ENCODE measurements at places on chromosomes 3 and 15. TPM values are rescaled to one million over a fixed set of nuclear protein-coding genes. Genes with fewer than 3 reads are reported as not detected.

DNA sequence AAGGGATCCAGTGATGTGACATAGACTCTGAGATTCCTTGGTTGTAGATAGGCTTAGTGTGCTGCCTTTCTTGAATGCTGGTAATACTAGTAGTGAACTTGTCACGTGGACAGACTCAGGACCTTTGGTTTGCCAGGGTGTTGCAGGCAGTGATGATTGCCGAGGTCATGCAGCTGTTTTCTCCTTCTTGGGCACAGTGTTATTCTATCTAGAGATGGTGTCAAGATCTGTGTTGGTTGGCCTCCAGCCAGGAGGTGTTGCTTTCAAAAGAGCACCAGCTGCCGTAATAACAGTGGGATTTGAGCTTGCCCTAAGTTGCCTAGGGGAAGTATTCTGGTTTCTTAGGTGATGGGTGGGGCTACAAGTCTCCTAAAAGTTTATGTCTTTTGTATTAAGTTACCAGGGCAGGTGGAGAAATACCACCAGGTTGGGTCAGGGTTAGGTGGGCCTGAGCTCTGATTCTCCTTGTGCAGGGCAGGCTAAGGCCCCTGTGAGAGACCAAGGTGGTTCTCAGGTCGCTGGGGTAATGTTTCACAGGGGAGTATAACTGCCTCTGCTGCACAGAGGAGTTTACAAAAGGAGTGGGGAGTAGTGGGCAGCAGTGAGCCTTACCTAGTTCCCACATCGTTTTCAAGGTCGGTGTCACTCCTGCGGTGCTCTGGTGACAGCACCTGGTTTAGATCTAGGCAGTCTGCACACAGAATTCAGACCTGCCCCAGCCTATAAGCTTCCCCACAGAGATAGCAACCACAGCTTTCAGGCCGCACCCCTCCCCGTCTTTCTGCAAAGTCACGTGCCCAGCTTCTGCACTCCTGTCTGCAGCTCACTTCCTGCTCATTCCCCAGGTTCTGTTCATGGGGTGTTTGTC, 350.3 kb downstream of the DOCK3 start:
- DNase-seq, result no peak

DNA sequence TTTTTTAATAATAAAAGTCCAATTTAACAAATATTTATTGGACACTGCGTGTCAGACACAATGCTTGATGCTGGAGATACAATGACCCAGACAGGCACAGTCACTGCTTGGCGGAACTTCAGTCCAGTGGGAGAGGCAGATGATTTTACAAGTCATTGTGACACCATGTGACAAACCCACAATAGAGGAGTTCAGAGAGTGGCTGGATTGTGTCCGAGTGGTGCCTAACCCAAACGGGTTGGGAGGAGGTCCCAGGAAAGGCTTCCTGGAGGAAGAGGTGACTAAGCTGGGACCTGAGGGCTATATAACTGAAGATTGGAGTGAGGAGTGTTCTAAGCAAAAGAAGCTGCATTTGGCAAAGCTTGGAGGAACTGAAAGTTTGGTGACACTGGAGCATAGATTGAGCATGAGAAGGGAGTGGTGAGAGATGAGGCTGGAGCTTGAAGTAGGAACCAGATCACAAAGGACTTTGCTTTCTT, 41.4 kb downstream of the CRTC3 start:
- DNase-seq, result no peak

The SNRK gene
- 30.4 TPM for polyA plus RNA-seq

DNA sequence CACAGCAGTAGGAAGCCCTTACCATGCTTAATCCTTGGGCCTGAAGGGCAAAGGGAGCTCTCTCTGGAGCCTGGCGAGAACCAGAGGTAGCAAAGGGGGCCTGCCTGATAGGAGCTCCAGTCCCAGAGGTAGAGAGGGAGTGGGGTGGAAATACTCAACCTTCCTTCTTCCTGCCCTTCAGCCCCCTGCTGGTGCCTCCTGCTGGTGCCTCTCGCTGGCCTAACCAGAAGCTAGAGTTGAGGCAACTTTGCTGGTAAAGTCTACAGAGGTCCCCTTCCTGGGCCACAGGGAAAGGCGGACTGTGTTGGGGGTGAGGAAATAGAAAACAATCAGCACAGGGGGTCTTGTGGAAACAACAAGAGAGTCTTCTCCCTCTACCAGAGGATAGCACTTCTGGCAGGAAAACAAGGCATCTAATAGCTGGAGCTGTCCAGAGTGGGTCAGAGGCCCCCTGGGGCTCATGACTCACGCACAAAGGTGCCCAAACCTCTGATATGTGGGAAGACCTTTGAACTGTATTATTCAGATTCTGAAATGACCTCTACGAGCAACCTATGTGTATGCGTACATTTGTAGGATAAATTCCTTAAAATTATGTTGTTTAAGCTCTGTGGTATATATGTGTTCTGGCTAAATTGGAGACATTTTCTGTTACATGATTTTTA, 133.9 kb downstream of the LRRC28 start:
- DNase-seq, result no peak

The C3orf49 gene
- polyA plus RNA-seq, result 0.22 TPM

- DNase-seq, result no peak
Measured at GRCh38 chr15:83445643-83446042, 1.5 kb upstream of the SH3GL3 start.

The MEX3B gene
- polyA plus RNA-seq, result 14.6 TPM

The APOD gene
- polyA plus RNA-seq, result 37.8 TPM

- DNase-seq, result no peak
Measured at GRCh38 chr3:69493157-69493556, 107.3 kb upstream of the FRMD4B start.

Measured in forelimb muscle (tissue), 1 donor.